Iris pigment epithelial cell (primary cell): ENCODE measurements at places on chromosomes 1 and 21.

DNA sequence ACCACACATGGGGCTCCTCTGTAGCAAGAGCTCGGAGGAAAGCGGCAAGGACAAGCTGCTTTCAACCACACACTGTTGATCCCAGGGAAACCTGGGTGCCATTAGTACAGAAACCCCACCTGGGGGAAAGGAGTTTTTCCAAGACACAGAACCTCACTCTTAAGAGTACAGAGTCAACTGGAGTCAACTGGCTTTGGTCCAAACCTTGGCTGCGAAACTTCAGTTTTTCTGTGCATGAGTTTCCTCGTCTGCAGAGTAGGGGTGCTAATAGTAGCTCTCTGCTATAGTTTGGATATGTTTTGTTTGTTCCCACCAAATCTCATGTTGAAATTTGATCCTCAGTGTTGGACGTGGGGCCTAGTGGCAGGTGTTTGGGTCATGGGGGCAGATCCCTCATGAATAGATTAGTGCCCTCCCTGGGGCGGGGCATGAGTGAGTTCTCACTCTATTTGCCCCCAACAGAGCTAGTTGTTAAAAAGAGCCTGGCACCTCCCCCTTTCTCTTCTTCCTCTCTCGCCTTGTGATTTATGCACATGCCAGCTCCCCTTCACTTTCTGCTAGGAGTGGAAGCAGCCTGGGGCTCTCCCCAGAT, 161.1 kb downstream of the PIGK start:
- DNase-seq = no peak

DNA sequence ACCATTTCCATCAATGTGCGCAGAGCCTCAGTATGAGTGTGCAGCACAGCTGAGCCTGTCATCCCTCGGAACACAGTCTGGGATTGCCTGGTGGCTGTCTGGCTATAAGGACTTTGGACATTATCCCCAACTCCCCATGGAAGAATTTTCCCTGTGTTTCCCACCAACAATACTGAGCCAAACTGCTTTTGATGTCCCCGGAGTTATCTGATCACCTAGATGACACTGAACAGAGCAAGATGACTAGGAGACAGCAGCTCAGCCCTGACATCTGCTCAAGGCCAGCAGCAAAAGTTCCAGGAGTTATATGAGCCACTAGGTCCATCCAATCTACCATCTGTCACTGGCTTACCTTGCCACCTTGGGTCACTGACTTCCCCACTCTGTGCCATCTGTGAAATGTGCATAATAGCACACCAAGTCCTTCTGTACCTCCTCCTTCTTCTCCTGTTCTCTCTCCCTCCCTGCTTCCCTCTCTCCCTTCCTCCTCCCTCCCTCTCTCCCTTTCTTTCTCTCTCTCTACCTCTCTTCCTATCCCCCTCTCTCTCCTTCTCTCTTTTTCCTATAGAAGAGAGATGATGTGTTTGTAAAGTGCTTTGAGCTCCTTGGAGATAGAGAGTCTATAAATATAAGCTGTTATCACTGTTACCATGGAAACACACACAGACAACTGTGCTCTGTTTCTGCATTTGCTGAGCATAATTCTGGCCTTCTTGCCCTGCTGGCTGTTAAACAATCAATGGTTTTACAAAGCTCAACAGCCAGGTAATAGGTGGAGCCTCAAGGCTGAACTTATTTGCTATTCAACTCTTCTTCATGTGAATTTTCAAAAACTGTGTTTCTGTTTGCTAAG, 19.7 kb upstream of the ATP1B1 start:
- DNase-seq = peak; percentile 31

DNA sequence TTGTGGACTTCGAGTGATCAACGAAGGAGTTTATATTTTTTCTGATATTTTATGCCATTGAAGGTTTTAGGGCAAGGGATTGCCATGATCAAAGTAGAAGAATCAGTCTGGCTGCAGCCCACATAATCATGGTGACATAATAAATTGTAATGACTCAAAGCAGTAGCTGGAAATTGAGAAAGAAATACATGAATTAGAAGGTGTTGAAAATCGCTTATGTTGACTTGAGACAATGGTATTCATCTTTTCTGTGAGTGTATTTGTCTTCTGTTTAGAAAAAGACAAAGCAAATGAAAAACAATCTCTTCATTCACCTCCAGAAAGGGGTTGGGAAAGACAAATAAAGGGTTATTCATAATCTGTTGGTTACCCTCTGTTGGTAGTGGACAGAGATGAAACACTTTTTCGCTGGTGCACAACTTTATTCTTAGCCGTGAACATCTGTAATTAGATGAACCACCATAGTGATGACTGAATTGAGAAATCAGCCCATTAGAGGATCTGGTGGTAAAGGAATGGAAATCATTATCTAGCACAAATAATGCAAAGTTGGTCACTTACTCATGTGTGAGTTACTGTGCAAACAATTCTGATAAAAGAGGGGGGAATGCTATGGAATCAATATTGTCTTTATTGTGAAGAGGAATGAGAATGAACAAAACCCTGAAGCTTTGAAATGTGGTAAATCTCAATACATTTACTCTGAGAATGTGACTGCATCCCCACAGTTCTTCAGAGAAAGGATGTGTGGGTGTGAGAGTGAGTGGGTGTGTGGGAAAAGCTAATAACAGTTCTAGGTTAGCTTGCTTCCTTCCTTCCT, 121.8 kb downstream of the NTNG1 start:
- DNase-seq = no peak

DNA sequence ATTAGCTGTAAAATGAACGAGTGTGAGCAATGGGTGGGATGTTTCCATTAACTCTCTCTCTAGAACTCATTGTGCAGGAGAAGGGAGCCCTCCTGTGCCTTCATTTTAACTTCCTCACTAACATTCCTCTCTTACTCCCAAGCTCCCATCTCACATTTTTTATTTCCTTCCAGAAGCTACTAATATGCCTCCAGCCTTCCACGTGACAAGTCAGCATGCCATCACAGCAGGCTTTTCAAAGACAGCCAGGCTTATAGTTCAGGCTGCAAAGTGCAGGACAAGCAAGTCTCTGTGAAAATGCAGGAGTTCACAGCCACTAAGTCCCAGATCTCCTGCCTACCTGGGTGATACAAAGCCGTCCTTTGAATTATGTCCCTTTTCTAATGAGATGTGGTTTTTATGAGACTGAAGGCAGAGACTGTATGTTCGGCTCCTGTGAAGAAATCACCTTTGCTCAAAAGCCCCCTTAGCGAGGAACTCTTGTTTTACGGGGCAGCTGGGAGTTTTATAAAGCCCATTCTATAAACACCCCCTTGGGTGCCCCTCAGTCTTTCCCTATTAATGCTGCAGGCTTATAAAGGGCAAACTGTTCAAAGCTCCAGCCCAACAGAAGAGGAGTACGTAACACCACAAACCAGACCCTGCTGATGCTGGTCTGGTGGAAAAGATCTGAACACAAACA, 14.8 kb upstream of the ANGPTL7 start:
- no peak for DNase-seq

DNA sequence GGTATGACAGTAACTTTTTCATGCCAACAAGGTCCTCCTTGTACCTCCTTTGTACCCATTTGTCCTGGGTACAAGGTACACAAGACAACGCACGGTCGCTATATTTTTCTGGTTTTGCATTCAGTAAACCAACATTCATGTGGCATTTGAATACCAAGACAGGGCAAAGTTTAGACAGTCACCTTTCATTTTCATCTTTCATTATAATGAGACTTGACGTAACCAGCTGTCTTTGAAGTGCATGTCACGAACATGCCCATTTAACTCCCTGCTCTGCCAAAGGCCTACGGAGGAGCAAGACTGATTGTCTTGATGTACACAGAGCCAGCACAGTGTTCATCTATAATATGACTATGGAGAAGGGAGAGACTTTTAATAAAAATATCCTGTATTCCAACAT, 91.0 kb downstream of the SETD4 start:
- DNase-seq = no peak

DNA sequence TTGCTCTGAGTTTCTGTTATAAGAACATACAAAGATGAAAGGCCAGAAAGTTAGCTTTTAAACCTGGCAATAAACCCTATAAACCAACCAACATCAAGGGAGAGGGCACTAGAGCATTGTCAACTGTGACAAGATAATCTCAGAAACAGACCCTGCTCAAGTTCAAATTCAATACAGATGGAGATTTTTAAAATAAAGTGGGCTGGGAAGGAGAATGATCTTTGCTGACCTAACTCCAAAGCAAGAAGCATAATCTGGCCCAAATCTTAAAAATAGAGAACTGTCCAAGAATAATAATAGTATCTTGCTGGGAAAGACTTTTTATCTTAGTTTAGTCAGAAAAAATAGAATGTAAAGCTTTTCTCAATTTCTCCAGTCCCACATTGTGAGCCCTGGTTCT, 485.5 kb downstream of the DISC1 start:
- no peak for DNase-seq

GRCh38 chr1:116842654-116843053, 67.1 kb upstream of the PTGFRN start:
- no peak for DNase-seq

DNA sequence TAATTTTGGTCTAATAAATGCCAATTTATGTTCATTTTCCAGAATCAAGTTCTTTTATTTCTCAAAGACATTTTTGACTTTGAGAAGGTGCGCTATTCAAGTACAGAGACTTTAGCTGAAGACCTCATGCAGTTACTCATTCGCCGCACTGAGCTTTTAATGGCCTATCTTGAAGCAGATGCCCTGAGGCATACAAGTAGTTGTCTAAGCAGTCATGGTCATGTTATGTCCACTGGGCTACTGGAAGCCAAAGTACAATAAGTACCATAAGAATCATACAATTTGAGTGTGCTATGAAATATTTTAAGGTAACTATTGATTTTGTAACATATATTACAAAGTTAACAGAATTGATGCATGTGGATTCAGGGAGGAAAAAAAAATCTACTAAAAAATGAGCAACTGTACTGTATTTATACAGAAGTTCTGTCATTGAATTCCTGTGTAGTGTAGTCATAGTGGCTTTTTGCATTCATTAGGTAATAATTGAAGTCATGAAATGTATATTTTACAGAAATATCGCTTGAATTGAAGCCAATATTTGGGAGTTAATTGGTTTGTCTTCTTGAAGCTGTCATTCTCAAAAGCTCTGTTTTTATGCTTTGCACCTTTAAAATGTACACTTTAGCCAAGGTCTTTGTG, 13.5 kb upstream of the NEXN start:
- DNase-seq = peak; percentile 74

DNA sequence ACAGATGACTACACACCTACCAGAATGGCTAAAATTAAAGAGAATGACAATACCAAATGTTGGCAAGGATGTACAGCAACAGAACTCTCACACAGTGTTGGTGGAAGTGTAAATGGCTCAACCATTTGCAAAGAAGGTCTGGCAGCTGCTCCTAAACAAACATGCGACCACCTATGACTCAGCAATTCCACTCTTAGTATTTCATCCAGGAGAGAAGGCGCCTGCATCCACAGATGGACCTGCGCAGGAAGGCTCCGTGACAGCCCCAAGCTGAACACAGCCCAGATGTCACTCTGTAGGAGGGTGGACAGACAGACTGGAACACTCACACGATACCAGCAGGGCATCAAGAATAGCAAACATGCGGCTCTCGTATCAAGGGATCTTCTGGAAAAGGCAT, 6.7 kb downstream of the PTTG1IP start:
- peak; percentile 84 for DNase-seq
